ENCODE measurements at places on chromosomes 16 and 17.
A peak's percentile ranks its signal among the peaks of the same experiment; 100 is the strongest.

DNA sequence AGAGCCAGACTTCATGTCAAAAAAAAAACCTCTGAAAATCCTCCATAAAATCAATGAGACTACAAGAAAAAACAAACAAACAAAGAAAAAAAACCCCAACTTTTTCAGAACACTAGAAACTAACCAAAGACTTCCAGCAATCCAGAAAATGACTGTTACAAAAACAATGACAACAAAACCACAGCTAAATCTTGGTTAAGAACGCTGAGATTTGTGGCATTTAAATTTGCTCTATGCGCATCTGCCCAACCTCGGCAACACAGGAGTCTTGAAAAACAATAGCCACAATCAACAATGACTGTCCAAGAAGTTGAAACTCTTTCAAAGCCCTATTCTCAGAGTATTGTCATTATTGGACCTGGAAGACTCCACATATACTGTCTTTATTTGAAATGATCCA lies 402.4 kb downstream of the ZFHX3 start:
- no peaks in the 10 kb centered on the region for H3K27me3 ChIP-seq
- H3K27ac ChIP-seq, result no peak overlapping the region
- DNase-seq, result no peak
- H3K4me1 ChIP-seq, result no peaks in the 10 kb centered on the region
- no peaks in the 10 kb centered on the region for H3K36me3 ChIP-seq

- no peak overlapping the region for H3K4me3 ChIP-seq
- no peak overlapping the region for H3K27ac ChIP-seq
- H3K27me3 ChIP-seq, result peaks cover 57% of the 10 kb centered on the region
- H3K36me3 ChIP-seq, result no peaks in the 10 kb centered on the region
Observed at GRCh38 chr17:80482555-80483308, 6.3 kb upstream of the NPTX1 start.

- peaks cover 35% of the 10 kb centered on the region for H3K4me1 ChIP-seq
- no peaks in the 10 kb centered on the region for H3K27me3 ChIP-seq
- H3K36me3 ChIP-seq, result peaks cover 33% of the 10 kb centered on the region
- H3K27ac ChIP-seq, result peak overlapping the region; percentile 98
- H3K4me3 ChIP-seq, result peak overlapping the region; percentile 100
- peak; percentile 71 for DNase-seq
Observed at GRCh38 chr16:3578610-3579551, 1.7 kb upstream of the NLRC3 start.

GRCh38 chr17:79517827-79518584 lies 92.8 kb downstream of the RBFOX3 start:
- no peak overlapping the region for H3K4me3 ChIP-seq
- no peaks in the 10 kb centered on the region for H3K36me3 ChIP-seq
- no peak for DNase-seq
- H3K27ac ChIP-seq, result no peak overlapping the region
- no peaks in the 10 kb centered on the region for H3K4me1 ChIP-seq

- H3K36me3 ChIP-seq, result no peaks in the 10 kb centered on the region
- H3K4me1 ChIP-seq, result no peaks in the 10 kb centered on the region
- no peak overlapping the region for H3K4me3 ChIP-seq
- no peak for DNase-seq
Observed at GRCh38 chr17:38465391-38466345, 37.4 kb downstream of the ARHGAP23 start.

DNA sequence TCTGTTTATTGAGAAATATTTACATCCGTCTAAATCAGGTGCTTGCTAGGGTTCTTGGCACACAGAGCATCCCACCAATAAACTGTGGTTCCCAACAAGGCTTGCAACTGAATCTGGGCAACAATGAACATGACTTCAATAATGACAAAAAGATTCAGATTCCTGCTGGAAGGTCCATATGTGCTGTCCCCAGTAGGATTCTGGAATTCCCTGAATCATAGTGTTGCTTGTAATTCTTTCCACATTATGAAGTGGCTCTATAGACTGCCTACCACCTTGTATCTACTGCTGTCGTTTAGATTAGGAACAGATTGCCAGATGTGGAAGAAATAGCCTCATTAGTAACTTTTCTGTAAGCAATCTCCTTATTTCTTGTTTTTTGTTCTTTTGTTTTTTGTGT lies 265.9 kb downstream of the WWOX start:
- no peak overlapping the region for H3K4me3 ChIP-seq
- H3K27me3 ChIP-seq, result no peaks in the 10 kb centered on the region
- no peaks in the 10 kb centered on the region for H3K4me1 ChIP-seq
- no peak for DNase-seq
- H3K27ac ChIP-seq, result no peak overlapping the region

- no peak overlapping the region for H3K27ac ChIP-seq
- no peaks in the 10 kb centered on the region for H3K27me3 ChIP-seq
- no peak for DNase-seq
- no peaks in the 10 kb centered on the region for H3K36me3 ChIP-seq
- no peak overlapping the region for H3K4me3 ChIP-seq
- H3K4me1 ChIP-seq, result no peaks in the 10 kb centered on the region
Observed at GRCh38 chr17:67637901-67638641, 79.7 kb upstream of the NOL11 start.

All from T-helper 2 cell treated with Interferon-gamma antibody and Interleukin-4, amounts not matched to agents 5 μg/mL and 100 μg/mL, for 36 hours (primary cell).